ENCODE measurements at places on chromosomes 3 and 15.
A peak's percentile ranks its signal among the peaks of the same experiment; 100 is the strongest.

DNA sequence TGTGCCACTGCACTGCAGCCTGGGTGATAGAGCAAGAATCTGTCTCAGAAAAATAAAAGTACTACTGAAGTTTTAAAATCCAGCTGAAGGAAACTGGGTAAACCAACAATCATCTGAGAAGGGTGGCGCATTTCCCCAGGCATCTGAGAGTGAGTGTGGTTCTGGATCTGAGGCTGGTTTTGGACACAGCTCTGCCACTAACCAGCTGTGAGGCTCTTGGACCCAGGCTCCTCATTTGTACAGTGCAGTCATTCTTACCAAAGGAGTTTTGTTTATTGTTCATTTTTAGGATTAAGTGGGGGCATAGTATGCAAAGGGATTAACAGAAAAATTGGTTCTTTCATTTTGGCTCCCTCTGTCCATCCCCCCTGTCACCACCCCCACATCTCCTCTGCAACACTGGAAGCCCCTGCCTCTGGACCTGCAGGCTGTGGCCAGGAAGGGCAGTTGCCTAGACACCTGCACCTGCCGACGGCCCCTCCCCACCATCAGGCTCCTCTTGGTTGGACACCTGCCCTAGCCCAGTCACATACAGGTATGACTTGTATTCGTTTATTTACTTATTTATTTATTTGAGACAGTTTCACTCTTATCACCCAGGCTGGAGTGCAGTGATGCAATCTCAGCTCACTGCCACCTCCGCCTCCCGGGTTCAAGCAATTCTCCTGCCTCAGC, 8.8 kb downstream of the NUP210 start:
- no peak for DNase-seq

DNA sequence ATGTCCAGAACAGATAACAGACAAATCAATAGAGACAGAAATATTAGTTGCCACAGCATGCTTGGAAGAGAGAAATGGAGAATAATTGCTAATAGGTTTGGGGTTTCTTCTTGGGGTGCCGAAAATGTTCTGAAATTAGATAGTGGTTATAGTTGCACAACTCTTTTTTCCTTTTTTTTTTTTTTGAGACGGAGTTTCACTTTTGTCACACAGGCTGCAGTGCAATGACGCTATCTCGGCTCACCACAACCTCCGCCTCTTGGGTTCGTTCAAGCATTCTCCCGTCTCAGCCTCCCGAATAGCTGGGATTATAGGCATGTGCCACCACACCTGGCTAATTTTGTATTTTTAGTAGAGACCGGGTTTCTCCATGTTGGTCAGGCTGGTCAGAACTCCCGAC, 163.3 kb downstream of the PLCH1 start:
- DNase-seq, result no peak

DNA sequence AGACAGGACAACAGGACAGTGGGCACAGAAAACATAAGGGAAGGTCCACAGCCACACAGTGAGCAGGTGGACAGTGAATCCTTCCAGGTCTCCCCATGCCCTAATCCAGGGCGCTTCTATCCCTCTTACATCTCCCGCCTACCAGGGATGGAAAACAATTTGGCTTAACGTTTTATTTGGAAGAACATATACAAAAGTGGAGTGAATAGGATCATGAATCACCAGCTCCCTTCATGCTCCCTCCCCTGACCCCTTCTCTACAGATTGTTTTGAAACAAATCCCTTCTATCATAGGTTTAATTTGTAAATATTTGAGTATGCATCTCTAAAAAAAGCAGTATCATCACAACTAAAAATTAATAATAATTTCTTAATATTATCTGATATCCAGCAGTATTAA, 52.5 kb downstream of the CLDN11 start:
- no peak for DNase-seq

GRCh38 chr3:158086361-158086760, 19.9 kb downstream of the SHOX2 start:
- DNase-seq, result no peak

GRCh38 chr3:77618686-77619085, 578.8 kb downstream of the ROBO2 start:
- DNase-seq, result no peak

DNA sequence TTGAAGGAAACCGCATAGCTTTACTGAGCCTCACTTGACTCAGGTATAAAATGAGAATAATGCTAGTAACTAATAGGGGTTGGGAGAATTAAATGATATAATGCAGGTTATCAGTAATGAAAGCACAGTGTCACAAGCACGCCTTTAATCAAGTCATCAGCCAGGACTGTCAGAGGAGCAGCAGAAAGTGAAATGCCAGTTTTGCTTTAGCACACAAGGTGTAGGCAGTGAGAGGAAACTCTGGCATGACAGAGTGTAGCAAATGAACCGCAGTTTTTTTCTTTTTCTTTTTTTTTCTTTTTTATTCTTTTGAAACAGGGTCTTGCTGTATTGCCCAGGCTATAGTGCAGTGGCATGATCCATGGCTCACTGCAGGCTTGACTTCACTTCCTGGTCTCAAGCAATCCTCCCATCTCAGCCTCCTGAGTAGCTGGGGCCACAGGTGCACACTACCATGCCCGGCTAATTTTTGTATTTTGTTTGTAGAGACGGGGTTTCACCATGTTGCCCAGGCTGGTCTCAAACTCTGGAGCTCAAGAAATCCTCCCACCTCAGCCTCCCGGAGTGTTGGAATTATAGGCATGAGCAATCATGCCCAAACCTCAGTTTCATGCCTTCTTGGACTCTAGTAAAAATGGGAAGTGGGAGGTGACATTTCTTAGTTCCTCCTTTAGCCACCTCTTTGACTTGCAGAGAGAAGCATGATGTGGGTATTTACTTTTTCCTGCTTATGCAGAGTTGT, 9.7 kb upstream of the SCAANT1 start:
- no peak for DNase-seq

DNA sequence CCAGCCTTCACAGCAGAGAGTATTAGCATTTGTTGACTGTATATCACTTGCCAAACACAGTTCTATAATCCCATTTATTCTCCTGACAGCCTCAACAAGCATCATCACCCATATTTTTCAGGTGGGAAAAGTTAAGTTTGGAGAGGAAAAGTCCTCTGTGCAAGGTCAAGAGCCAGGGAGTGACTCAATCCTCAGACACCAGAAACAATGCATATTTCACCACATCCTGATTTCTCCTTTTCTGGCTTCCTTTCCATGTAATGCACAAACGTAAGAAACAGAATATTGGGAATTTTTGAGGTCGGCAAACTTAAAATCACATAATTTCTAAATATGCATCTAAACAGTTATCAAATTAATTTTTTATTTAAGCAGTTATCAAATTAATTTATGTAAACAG, 116.0 kb upstream of the GADL1 start:
- peak; percentile 80 for DNase-seq

- DNase-seq, result peak; percentile 37
These were observed 95.2 kb downstream of the SPATA16 start for GRCh38 chr3:173045770-173046382.

DNA sequence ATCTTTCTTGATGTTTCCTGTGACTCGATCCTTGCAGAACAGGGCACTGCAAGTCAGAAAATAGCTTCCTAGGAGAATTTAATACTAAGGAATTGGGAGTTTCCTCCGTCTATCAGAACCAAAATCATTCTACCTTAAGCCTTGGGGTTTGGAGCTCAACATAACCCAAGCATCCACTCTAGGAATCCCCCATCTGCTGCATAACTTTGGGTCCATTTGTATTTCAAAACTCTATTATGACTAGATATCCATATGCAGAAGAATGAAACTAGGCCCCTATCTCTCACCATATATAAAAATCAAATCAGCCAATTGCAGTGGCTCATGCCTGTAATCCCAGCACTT, 61.7 kb upstream of the AKAP13 start:
- no peak for DNase-seq

- peak; percentile 81 for DNase-seq
These were observed 5.7 kb downstream of the ATP13A3 start for GRCh38 chr3:194481103-194481502.

- DNase-seq, result peak; percentile 89
These were observed 5.5 kb upstream of the CFAP100 start for GRCh38 chr3:126389112-126389793.

- peak; percentile 85 for DNase-seq
These were observed 40.2 kb downstream of the SUMF1 start for GRCh38 chr3:4426782-4427344.

- peak; percentile 38 for DNase-seq
These were observed 185.7 kb upstream of the THRB start for GRCh38 chr3:24680214-24680967.

GRCh38 chr15:85580879-85581278, 200.5 kb downstream of the AKAP13 start:
- DNase-seq, result no peak

- no peak for DNase-seq
These were observed 603.7 kb upstream of the CFAP20DC start for GRCh38 chr3:59653405-59654122.

- peak; percentile 53 for DNase-seq
These were observed 205.5 kb downstream of the STAG1 start for GRCh38 chr3:136546720-136547119.

GRCh38 chr3:5489536-5489935, 302.0 kb downstream of the EDEM1 start:
- DNase-seq, result no peak

DNA sequence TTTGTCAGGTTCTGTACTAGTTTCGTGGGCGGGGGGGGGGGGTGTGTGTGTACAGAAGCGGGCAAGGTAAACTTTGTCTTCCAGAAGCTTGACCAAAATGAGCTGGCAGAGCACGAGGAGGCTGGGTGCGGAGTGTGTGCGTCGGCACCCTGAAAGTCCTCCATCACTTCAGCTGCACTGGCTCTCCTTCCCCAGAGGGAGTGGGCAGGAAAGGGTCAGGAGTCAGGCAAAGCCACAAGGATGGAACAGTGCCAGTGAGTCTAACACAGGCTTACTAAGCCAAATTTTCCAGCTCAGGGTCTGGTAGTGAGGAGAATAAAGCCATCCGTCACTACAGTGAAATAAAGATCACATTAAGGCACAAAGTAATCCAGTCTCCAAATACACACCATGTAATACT, 11.9 kb upstream of the SH3GL3 start:
- DNase-seq, result no peak

- DNase-seq, result peak; percentile 92
These were observed 56.3 kb downstream of the IL20RB start for GRCh38 chr3:137013951-137014688.

- DNase-seq, result no peak
These were observed 26.6 kb downstream of the ACSBG1 start for GRCh38 chr15:78207641-78208340.

DNA sequence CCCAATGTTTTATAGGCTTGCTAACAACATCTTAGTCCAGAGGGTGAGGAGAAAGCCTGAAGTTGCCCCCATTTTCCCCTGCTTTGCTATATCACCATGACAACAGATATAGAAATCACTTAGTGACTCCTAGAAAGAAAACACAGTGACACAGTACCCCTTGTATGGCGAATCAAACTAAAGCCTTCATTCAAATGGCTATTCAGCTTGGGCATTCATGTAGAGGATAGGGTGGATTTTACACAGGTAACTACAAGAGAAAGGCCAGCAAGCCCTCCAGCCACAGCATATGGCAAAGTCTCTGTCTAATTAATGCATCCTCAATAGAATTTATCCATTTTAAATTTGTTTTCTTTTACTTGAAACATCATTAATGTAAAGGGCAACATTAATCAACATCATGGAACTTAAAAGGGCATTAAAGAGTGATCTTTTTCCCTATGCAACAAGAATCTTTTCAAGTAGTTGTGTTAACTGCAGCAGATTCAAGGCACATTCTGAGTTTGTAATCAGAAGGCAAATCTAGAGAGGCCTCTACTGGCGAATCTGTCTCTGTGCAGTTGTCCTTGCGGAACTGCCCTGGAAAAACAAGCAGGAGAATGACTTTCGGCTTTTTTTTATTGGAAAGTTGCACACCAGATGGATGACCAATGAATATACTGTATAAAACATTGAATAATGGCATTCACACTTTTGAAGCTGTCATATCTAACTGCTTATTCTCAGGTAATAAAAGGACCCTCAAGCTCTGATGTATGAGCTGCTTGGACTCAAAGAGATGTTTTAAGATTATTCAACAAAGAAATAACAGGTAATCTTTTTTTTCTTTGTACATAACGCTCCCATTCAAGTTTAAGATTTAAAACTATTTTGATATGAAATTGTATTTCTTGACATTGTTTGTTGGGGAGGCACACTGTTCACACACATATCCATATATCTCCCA, 621.7 kb upstream of the AGTR1 start:
- DNase-seq, result peak; percentile 75

All from ELR (cell line).